Stimulated activated CD8-positive, alpha-beta memory T cell treated with anti-CD3 and anti-CD28 coated beads, Interleukin-4, amount 100 ng/mL, for 4 hours (primary cell): ENCODE measurements at places on chromosomes 3 and 15.

DNA sequence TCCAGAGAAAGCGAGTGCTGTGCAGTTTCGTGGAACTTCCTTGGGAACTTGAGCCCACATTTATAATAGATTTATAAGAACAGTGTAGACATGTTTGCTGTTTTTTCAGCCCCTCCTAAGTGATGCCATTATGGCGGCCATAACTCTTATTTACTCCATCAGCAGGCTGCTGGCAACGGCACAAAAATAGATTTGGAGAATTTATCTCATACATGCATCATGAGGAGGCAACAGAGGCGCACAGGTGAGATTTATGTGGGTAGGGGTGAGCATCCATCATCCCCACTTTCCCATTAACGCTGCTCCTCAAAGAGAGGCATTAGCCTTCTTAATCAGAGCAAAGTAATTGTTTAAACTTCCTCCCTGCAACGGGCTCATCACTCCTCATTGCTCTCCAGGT is 182.5 kb downstream of the RAB11A start:
- no peak for DNase-seq

- no peak for DNase-seq
These were observed 671.7 kb upstream of the NR2F2 start for GRCh38 chr15:95658799-95659198.

DNA sequence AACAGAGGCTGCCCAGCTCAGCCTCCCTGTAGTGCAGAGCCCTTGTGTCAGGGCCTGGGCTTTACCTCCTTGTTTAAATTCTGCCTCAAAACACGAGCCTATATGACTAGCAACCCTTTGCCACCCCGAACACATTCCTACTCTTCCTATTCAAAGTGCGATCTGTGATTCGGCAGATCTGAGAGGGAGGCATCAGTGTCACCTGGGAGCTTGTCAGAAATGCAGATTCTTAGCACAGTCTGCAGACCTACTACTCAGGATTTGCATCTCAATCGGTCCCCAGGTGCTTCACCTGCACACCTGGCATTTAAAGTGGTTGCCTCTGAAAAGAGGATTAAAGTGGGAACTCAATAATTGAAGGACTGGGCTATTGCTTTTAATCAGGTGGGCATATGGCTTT is 273.2 kb upstream of the TOPAZ1 start:
- DNase-seq: no peak

DNA sequence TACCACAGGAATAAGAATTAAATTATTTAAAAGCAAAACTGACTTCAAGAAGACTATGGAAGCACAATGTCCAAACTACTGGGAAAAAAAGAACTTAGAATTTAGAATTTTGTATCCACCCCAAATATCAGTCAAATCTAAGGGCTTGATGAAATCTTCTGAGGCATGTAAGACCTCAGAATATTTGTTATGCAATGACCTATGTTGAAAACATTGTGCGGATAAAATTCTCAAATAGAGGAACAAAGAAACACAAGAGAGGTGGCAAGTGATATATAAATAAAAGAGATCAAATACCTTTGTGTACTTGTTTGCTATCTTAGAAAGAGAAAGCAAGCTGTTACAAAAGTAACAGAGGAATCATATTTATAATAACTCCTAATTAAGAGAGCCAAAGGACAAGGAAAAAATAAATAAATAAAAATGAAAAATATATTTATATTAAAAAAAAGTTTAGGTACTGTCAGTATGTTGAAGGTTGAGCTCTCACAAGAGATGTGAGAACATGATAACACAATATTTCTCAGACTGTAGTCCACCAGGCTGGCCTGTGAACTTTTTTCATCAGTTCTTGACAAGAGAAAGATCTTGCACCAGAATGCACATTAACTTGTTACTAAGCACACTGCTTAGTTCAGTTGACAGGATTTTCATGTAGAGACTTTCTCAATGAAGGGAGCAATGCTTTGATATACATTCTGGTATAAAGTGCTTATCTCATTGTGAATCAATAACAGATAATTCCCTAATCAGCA is 50.0 kb downstream of the CPA3 start:
- DNase-seq: no peak

DNA sequence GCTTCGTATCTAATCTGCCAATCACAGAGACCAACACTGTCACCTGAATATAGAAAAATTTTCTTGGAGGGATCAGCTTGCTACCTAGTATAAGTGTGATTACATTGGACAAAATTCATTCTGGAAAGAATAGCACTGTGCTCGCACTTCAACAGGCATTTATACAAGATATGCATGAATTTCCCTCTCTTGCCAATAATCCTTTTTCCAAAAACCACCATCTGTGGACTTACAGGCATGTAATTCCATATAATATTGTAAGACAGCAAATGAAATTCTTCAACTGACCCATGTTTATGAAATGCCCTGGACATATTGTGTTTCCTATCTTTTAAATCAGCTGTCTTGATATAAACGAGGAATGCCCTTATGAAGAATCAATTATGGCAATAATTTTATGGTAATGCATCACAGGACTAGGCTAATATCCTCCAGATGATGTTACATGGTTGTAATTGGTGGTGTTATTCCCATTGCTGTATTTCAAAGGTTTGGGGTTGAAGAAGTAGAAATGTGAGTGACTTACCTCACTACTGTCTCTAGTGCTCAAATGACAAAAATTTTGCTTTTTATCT is 861.4 kb upstream of the NECTIN3 start:
- DNase-seq: no peak

GRCh38 chr3:108415661-108416060 is 94.7 kb downstream of the MYH15 start:
- no peak for DNase-seq

GRCh38 chr15:96073908-96074307 is 256.6 kb upstream of the NR2F2 start:
- DNase-seq: no peak

DNA sequence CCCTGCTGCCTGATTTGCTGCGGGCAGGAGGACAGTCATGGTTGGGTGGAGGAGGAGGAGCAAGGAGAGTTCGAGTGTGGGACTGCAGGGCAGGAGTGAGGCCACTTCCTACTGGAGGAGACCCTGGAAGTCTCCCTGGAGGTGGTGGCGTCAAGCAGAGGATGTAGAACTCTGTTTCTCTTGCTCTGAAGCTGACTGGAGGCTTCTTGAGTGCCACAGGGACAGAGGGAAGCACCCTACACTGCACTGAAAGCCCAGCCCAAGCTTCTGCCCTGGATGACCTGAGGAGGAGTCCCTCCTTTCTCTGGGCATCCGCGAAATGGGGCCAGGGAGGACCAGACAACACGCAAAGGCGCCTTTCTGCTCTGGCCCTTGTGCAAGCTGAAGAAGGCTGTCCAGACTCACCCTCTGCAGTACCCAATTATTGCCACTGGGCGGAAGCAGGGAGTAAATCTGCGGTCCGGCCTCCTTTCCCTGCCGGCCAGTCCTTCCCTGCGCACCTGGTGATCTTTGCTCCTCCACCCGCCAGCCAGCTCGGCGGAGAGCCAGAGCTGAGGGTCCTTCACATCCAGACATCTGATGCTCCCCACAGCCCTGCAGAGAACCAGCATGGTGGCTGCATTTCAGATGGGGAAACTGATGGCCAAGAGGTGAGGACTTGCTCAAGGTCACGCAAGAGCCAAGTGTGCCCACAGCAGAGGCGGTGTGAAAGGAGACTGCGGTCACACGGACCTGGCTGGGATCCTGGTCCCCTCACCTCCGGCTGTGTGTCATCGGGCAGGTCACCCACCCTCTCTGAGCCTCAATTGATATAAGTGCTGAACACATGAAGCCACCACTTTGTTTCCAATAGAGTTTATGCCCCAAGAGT is 207.1 kb downstream of the TBC1D2B start:
- no peak for DNase-seq

DNA sequence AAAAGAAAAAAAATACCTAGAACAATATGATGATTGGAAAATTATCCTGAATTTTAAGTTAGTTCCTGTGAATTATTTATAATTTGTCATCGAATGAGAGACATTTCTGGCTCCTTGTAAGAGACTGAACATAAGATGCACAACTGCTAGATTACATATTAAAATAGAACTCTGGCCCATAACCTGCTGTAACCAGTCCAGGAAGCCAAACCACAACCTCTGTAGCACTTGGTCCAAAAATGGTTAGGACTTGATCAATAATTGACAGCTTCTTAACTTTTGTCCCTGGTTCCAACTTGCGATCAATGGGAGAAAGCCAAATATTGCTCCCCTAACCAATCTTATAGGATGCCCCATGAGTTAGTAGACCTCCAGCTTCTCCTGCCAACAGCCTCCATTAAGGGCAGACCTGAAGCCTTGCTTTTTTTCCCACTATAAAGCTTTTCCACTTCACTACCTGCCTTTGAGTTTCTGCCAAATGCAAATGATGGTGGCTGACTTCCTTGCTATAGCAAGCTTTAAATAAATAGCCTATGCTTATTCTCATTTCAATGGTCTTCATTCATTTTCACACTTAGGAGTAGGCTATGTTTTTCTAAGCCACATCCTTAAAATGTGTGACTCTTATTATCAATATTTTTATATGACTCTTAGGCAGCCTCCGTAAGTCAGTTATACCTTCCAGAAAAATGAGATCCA is 224.0 kb upstream of the ARHGEF26 start:
- DNase-seq: no peak
